ENCODE measurements at places on chromosomes 2 and 18. TPM values are rescaled to one million over a fixed set of nuclear protein-coding genes. Genes with fewer than 3 reads are reported as not detected.

Gene ALPI
- total RNA-seq = not detected

Gene APLF
- 7.9 TPM for total RNA-seq

Gene CCDC141
- total RNA-seq = 258 TPM

Gene POTEC
- total RNA-seq = not detected

Gene ARHGAP15
- 1.8 TPM for total RNA-seq

Gene FRZB
- 0.86 TPM for total RNA-seq

Gene LRRTM4
- total RNA-seq = not detected

Gene ST8SIA5
- 5.1 TPM for total RNA-seq

GRCh38 chr2:19124135-19124534, 234.3 kb downstream of the OSR1 start:
- H3K4me1 ChIP-seq = no peaks in the 10 kb centered on the region
- DNase-seq = no peak
- H3K27ac ChIP-seq = no peak overlapping the region
- H3K4me3 ChIP-seq = no peak overlapping the region
- H3K36me3 ChIP-seq = no peaks in the 10 kb centered on the region

- no peak for DNase-seq
- no peaks in the 10 kb centered on the region for H3K27me3 ChIP-seq
- H3K36me3 ChIP-seq = no peaks in the 10 kb centered on the region
- peak overlapping the region; percentile 67 for H3K27ac ChIP-seq
- H3K4me3 ChIP-seq = peak overlapping the region; percentile 52
Observed at GRCh38 chr2:24046599-24046929, 627 bp downstream of the WDCP start.

DNA sequence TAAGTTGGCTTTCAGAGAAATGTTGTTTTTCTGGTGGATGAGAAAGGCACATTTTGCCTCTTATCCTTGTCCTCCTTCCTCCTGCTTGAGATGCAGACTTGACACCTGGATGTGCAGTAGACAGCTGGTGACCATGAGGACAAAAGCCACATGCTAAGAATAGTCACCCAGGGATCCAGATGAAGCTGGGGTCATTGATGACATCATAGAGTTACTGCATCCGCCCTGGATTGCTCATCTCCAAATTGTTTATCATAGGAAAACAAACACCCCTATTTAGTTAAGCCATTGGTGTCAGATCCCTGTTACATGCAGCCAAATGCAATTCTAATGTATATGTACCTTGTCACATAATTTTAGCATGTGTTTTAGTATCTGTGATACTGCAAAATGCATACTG, 16.3 kb upstream of the SLC1A4 start:
- H3K36me3 ChIP-seq = no peaks in the 10 kb centered on the region
- H3K27me3 ChIP-seq = no peaks in the 10 kb centered on the region
- no peak overlapping the region for H3K27ac ChIP-seq

DNA sequence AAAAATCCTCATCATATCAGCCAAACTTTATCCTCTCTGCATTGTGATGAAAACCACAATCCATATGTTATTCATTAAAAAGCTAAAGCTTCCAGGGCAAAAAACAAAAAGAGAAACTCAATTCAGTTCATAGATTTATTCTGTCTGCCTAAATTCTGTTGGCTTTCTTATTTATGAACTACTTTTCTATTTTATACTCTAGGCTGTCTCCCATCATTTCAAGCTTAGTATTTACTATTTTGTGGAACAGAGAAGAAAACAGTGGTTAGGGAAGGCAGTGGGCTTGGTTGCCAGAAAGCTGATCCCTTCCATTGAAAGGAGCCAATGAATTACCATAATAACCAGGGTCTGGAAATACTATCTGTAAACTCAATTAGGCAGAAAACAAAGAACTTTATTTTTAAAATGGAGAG, 71.8 kb downstream of the RAPH1 start:
- no peak overlapping the region for H3K4me3 ChIP-seq
- H3K36me3 ChIP-seq = peaks cover 44% of the 10 kb centered on the region
- DNase-seq = no peak
- H3K4me1 ChIP-seq = no peaks in the 10 kb centered on the region

GRCh38 chr2:17756668-17757067, 2.7 kb downstream of the GEN1 start:
- H3K4me3 ChIP-seq = no peak overlapping the region
- H3K36me3 ChIP-seq = no peaks in the 10 kb centered on the region
- DNase-seq = no peak
- H3K27ac ChIP-seq = no peak overlapping the region
- H3K4me1 ChIP-seq = peaks cover 33% of the 10 kb centered on the region
- no peaks in the 10 kb centered on the region for H3K27me3 ChIP-seq

- no peak overlapping the region for H3K27ac ChIP-seq
- H3K4me1 ChIP-seq = peaks cover 8% of the 10 kb centered on the region
- no peak overlapping the region for H3K4me3 ChIP-seq
- H3K27me3 ChIP-seq = no peaks in the 10 kb centered on the region
- no peaks in the 10 kb centered on the region for H3K36me3 ChIP-seq
- DNase-seq = no peak
Observed at GRCh38 chr2:26968001-26968400, 2.4 kb upstream of the MAPRE3 start.

DNA sequence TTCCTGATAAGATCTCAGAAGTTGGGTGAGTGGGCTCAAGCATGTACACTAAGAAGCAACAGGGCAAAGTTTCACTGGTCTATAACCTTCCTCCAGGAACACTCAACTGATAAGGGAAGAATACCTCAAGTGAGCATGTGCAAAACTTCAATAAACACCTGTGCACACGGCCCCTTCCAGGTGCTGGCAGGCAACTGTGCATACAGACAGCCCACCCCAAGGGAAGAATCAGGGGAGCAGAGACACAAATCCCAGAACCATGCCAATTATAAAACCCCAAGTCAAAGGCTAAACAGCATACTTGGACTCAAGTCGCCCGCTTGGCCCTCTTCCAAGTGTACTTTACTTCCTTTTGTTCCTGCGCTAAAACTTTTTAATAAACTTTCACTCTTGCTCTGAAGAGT, 85.9 kb upstream of the RTN4 start:
- no peaks in the 10 kb centered on the region for H3K36me3 ChIP-seq
- H3K27me3 ChIP-seq = no peaks in the 10 kb centered on the region
- H3K27ac ChIP-seq = no peak overlapping the region
- H3K4me1 ChIP-seq = no peaks in the 10 kb centered on the region

GRCh38 chr2:112996635-112997034, 8.6 kb upstream of the IL36A start:
- no peak overlapping the region for H3K4me3 ChIP-seq
- H3K27me3 ChIP-seq = no peaks in the 10 kb centered on the region
- no peak for DNase-seq
- no peak overlapping the region for H3K27ac ChIP-seq
- no peaks in the 10 kb centered on the region for H3K36me3 ChIP-seq

DNA sequence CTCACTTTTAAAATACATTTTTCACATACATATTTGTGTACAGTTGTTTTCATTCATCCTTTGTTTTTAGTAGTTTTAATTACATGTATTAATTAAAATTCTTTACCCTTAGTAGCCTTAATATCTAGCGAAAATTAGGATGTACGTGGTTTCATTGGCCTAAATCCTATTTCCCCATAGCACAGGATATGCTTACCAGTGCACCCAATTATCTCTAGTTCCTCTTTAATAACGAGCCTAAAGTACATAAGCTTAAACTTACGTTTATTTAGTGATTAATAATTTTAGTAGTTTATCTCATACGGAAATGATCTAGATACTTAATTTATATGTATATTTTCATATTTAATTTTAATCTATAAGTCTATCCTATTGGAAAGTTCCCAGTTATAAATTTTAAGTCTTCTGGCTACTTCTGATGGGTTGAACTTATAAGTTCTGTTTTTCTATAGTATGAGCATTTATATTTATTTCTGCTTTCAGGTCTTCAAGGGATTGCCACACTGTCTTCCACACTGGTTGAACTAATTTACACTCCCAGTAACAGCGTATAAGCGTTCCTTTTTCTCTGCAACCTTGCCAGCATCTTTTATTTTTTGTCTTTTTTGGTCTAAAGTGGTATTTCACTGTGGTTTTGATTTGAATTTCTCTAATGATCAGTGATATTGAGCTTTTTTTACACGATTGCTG, 21.4 kb upstream of the RUFY4 start:
- H3K36me3 ChIP-seq = no peaks in the 10 kb centered on the region
- no peaks in the 10 kb centered on the region for H3K4me1 ChIP-seq
- H3K27me3 ChIP-seq = no peaks in the 10 kb centered on the region
- DNase-seq = no peak

DNA sequence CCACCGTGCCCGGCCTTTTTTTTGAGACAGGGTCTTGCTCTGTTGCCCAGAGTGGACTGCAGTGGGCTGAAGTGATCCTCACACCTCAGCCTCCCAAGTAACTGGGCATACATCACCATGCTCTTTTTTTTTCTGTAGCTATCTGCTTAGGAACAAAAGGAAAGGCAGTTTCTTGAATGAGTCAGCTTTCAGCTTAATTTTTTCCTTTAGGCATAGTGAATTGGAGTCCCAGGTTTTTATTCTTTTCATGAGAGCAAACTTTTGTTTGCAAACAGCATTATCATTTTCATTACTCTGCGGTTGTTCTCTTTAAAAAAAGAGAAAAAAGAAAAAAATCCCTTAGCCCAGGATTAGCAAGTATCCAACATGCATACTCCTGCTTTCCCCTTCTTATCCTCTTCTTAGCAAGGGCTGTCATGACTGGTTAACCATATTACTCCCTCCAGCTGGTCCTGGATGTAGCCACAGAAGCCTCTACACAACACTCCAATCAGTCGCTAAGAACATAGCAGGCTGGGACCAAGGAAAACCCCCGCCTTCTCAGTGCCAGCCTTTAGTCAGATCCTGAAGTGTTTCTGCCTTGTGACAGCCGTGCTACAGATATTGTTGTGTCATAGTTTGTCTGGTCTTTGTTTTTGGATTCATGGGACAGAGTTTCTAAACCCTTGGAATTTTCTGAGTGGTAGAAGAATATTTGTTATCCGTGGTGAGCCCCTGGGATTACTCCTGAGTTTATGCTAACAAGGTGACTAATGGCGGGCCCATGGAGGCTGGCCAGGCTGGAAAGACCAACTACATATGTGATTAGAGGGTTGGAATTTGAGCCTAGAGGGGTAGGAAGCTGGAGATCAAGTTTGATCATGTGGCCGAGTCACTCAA, 23.3 kb upstream of the ST3GAL5 start:
- no peak overlapping the region for H3K4me3 ChIP-seq
- H3K27ac ChIP-seq = peak overlapping the region; percentile 39
- DNase-seq = no peak
- no peaks in the 10 kb centered on the region for H3K27me3 ChIP-seq
- no peaks in the 10 kb centered on the region for H3K4me1 ChIP-seq
- no peaks in the 10 kb centered on the region for H3K36me3 ChIP-seq

DNA sequence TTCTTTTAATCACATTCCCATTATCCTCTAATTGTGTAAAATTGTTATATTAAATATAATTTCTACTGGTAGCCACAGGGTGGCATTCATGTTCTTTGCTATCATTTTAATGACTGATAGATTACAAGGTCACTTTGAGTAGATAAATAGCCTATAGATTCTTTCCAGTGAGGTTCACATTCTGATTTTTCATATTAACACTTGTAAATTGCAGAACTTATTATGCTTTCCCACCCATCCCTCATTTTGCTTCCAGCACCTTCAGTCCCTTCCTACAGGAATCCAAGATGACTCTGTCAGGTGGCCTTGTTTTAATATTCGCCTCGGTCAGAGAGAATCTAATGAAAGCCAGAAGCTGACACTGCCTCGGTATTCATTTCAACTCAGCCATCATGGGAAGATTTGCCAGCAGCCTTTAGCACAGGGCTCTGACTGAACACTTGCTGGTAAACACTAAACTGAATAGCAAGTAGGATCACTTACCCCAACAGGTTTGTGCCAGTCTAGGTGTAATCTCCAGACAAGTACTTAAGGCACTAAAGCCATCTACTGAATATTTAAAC, 101.2 kb upstream of the FSHR start:
- no peaks in the 10 kb centered on the region for H3K36me3 ChIP-seq
- DNase-seq = no peak
- H3K4me3 ChIP-seq = no peak overlapping the region
- no peaks in the 10 kb centered on the region for H3K4me1 ChIP-seq

- no peak overlapping the region for H3K4me3 ChIP-seq
- H3K27ac ChIP-seq = no peak overlapping the region
- H3K4me1 ChIP-seq = no peaks in the 10 kb centered on the region
Observed at GRCh38 chr2:198374375-198375082, 570.1 kb downstream of the PLCL1 start.

Data from heart left ventricle (tissue), 16 donors.